ENCODE measurements at places on chromosomes 7 and 10. TPM values are rescaled to one million over a fixed set of nuclear protein-coding genes. Genes with fewer than 3 reads are reported as not detected.

Gene ABCA13
- total RNA-seq: not detected

Gene FBXL13
- 0.66 TPM for total RNA-seq

Gene NUTM2A
- 0.40 TPM for total RNA-seq

Gene NANOS1
- total RNA-seq: 0.22 TPM

Gene CCL26
- total RNA-seq: not detected

Gene LIPJ
- total RNA-seq: 0.16 TPM

Gene IRF5
- total RNA-seq: 7.8 TPM

Gene SNX10
- 45.0 TPM for total RNA-seq

Gene ADGRA1
- total RNA-seq: not detected

Gene NRG3
- not detected for total RNA-seq

Data from CD8-positive, alpha-beta memory T cell (primary cell).